Activated CD4-positive, alpha-beta memory T cell treated with anti-CD3 and anti-CD28 coated beads, Interleukin-2, amount 10 ng/mL, durations not matched to agents 7 days and 5 days (primary cell): ENCODE measurements at places on chromosomes 7 and 10. TPM values are rescaled to one million over a fixed set of nuclear protein-coding genes. Genes with fewer than 3 reads are reported as not detected.
A peak's percentile ranks its signal among the peaks of the same experiment; 100 is the strongest.

The HTR5A gene
- not detected for total RNA-seq

GRCh38 chr7:157270060-157270444 lies 66.8 kb upstream of the DNAJB6 start:
- DNase-seq, result no peak

DNA sequence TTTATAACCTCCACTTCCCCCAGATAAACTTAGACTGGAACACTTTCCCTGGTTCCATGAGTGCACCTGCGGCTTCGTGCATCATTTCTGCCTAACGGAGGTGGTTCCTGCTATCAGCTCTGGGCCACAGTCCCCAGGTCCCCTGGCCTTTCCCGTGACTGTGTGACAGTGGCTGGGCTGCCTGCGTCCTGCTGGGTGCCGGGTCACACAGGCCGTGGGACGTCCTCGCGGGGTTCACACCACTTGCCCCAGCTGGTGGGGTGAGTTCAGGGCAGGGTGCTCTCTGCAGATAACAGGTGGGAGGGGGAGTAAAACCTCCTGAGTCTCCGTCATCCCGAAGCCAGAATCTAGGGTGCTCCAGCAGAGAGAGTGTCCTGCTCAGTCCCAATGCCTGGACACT lies 58.7 kb upstream of the CFAP46 start:
- no peak for DNase-seq

GRCh38 chr10:24415455-24416125 lies 206.7 kb downstream of the KIAA1217 start:
- DNase-seq, result no peak

DNA sequence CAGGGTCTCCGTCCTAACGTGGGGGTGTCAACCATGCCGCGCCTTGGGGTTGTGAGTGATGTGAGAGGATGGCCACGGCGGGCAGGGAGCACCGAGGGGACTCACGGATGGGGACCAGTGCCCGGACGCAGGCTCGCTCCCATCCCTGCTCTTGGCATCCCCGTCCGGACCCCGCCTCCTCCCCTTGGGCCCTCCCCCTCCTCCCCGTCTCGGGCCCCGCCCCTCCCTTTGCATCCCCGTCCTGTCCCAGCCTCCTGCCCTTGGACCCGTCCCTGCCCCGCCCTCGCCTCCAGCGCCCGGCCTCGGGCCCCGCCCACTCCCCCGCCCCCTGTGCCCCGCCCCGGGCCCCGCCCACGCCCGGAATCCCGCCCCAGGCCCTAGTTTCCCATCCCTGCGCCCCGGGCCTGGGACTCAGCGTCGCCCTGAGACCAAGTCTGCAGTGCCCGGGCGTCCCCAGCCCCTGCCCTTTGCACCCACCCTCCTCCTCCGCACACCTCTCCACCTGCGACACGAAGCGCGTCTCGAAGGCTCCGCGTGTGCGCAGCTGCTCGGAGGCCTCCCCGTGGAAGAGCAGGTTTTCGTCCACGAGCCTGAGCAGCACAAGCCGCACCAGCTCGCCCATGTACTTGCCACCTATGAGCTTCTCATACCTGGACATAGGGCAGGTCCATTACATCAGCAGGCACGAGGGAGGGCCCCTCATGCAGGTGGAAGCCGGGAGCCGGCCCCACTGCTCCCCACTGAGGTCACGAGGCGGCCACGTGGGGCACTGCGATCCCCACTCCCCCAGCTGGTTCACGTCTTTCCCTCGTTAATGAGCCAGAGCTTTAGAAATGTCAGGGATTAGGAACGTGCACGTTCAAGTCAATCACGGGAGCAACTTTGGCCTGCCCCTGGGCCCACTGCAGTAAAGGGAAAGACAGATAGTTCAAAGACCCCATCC lies 5.1 kb upstream of the MYL7 start:
- DNase-seq, result peak; percentile 69

DNA sequence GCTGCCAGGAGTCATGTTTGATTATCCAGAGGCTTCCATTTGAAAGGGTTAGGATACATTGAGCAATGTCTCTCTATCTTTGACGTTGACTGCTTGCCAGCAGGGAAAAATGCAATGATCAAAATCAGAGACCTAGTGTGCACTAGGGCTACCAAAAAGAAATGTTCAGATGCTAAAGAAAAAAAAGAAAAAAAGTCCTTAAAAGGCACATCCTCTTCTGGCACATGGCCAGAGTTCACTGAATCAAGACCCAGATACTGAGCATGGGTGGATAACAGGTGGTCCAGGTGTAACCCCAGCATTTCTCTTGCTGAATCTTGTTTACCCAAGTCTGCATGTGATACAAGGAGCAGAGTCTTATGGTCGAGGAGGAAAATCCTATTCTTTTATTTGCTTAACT lies 899.3 kb downstream of the SORCS3 start:
- DNase-seq, result no peak

GRCh38 chr7:155787171-155787851 lies 25.0 kb downstream of the SHH start:
- DNase-seq, result no peak

- DNase-seq, result no peak
Measured at GRCh38 chr7:102188746-102189145, 97.9 kb upstream of the SH2B2 start.

The ATXN7L1 gene
- total RNA-seq, result 27.1 TPM

- DNase-seq, result no peak
Measured at GRCh38 chr10:92184977-92185376, 105.9 kb downstream of the CPEB3 start.

DNA sequence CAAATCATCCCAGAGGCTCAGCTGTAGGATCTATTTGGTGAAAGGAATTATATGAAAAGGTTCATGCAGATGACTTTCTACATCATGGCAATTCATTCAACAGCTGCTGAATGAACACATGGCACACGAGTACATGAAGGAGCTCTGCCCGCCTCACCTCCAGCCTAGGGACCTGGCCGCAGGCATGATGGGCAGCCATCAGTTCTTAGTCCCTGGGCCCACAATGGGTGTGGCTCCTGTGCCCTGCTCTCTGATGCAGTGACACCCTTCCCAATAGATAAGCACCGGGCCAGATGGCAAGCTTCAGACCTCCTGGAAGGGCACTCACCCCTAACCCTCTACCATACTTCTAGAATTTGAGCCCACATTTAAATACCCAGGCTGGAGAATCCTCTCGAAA lies 3.5 kb downstream of the CHST15 start:
- no peak for DNase-seq

DNA sequence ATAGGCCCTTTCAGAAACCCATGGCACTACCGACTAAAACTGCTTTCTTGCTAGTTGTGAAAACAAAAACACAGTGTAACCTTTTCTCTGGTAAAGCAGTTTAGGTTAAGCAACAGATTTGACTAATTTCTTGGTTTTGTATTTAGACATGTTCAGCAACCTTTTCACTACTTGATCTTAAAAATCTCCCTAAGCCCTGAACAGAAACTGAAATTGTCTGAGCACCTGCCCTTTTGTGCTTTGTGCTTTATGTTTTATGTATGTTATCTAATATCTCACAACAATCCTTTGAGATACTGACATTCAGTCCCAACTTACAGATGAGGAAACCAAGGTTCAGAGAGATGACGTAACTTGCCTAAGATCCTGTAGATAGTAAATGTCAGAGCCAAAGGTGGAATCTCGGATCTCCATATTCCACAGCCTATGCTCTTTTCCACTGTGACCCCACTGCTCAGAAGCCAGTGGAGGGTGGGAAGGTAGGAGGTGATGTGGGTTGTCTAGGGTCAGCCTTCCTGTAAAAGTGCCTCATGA lies 146.6 kb downstream of the LCOR start:
- no peak for DNase-seq

The TAS2R4 gene
- total RNA-seq, result 0.65 TPM

- DNase-seq, result no peak
Measured at GRCh38 chr7:78762625-78763024, 690.8 kb downstream of the MAGI2 start.

The JCAD gene
- total RNA-seq, result 1.0 TPM

- DNase-seq, result no peak
Measured at GRCh38 chr10:101380353-101381017, 26.5 kb downstream of the BTRC start.

The TMEM26 gene
- total RNA-seq, result not detected

- DNase-seq, result no peak
Measured at GRCh38 chr7:94375691-94376090, 19.0 kb upstream of the COL1A2 start.

DNA sequence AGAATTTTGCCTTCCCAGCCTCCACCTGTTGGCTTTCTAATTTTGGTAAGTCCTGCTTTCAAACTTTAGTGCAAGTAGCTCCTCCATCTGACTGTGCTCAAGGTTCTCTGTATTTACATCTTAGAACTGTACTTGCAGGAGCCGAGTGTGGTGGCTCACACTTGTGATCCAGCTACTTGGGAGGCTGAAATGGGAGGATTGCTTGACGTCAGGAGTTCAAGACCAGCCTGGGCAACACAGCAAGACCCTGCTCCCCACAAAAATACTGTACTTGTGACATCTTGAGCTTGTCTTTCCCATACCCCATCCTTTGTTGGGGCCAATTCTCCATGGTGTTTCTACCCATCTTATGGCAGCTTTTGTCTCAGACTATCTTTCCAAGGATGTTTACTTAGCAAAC lies 4.7 kb upstream of the VDAC2 start:
- DNase-seq, result no peak

DNA sequence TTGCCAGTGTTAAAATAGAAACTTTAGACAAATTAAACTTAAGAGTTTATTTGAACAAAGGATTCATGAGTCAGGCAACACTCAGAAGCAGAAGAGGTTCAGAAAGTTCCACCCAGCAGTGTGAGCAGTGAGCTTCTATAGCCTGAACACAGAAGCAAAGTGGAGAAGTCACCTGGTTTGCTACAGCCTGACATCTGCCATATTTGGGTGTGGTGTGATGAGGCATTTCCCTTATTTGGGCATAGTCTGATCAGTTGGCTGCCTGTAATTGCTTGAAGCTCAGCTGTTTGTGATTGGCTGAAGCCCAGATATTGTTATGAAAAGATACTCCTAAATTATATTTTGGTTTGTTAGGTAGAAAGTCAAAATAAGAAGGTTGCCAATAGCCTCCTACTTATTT lies 39.1 kb downstream of the VWC2 start:
- no peak for DNase-seq

DNA sequence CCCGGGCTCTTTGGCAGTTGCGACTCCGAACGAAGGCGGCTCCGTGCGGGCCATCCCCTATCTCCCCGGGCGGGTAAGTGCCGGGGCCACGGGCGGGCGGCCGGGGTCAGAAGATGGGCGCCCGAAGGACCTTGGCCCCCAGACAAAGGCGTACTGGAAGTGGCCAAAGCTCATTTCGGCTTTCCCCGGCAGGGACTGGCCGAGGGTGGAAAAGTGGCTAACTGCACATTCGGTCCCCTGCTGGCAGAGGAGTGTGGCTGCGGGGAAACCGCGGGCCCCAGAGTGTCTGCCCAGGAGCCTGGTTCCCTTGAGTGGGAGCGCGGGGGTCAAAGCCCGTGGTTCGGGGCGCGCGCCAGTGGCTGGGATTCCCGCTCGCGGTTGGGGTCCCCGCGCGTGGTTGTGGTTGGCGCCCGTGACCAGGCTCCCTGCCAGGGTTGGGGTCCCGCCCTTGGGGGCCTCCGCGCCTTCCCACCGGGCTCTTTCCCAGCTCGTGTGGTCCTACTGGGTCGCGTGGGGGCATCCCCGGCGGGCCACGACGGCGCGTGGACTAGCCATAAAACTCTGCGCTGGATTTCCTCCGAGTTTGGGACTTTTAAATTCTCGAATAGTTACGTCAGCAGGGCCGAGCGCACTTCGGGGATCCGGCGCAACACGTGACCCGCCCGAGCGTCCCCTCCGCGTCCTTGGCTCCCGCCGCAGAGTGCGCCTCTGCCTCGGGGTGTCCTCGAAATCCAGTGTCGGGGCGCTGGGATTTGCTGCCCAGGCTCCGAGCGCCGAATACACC lies 124.4 kb downstream of the TACC2 start:
- no peak for DNase-seq

The ANXA8 gene
- total RNA-seq, result 1.2 TPM
